ENCODE measurements at places on chromosomes 2 and 18. TPM values are rescaled to one million over a fixed set of nuclear protein-coding genes. Genes with fewer than 3 reads are reported as not detected.

DNA sequence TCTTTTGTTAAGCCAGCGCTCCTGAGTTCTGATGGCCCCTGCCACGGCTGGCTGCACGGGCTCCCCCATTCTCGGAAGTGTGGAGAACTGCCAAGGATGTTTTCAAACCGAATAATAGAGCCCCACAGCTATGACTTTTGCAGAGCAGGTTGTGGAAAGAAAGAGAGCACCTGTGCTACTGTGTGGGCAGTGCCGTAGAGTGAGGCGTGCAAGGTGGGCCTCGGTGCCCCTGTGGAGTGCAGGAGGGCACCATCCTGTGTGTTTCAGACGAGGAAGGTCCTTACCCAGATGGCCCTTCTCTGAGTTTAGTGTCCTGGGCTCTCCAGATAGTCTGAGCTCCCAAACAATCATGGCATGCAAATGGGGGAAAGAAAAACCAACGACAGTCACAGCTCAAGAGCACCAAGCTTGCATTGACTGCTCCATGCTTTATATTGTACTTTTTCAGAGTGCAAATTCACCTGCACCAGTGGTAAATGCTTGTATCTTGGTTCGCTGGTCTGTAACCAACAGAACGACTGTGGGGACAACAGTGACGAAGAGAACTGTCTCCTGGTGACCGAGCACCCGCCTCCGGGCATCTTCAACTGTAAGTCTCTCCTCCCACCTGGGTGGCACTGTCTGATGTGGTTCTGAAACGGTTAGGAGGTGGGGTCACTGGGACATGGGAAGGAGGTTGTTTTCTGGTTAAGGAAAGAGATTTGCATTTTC, 219.4 kb downstream of the LDLRAD4 start:
- no peak for DNase-seq

DNA sequence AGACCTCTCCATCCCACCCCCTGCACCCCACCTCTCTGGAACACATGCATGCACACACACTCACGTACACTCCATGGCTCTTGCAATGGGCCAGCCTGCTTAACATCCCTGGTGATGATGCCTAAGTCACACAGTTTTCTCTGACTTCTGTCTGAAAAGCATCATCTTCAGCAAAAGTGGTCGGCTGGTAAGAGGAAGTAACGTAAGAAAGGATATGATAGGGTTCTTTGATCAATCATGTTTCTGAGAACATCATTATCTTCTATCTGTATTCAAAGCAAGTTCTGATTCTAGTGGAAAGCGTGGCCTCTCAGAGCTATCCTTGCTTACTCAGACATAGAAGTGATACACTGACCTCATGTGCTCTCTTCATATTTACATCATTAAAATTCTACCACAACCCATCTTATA, 11.4 kb upstream of the NDUFV2 start:
- DNase-seq = no peak

- no peak for DNase-seq
Measured at GRCh38 chr18:70256994-70257393, 31.9 kb upstream of the SOCS6 start.

The KCTD1 gene
- 16.6 TPM for total RNA-seq
